Activated B cell treated with CpG ODN at 0.5 μM for 24 hours (primary cell): ENCODE measurements at places on chromosomes 12 and 14. TPM values are rescaled to one million over a fixed set of nuclear protein-coding genes. Genes with fewer than 3 reads are reported as not detected.

DNA sequence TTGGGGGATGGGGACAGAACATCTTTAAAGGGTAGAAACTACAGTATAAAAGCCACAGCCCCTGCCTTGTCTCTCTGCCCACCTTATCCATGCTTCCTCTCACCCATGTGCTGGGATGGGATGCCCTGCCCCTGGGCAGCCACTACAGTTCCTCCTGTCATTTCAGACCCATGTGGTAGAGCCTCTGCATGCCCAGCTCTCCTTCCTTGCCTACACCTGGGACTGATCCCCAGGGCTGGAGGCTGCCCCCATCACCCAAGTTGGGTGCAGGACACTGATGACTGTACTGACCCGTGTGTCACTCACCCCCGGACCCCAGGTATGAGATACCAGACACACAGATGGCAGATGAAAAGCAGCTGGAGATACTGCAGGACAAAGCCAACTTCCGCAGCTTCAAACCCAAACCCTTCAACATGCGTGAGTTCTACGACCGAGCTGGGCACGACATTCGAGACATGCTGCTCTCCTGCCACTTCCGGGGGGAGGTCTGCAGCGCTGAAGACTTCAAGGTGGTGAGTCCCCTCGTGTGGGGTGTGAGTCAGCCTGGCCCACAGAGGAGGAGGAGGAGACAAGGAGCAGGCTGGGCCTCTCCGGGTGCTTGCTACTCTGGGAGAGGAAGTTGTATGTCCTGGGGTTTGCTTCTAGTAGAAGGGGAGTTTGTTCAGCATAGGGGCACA is 2.2 kb downstream of the ASIC1 start:
- DNase-seq: no peak

DNA sequence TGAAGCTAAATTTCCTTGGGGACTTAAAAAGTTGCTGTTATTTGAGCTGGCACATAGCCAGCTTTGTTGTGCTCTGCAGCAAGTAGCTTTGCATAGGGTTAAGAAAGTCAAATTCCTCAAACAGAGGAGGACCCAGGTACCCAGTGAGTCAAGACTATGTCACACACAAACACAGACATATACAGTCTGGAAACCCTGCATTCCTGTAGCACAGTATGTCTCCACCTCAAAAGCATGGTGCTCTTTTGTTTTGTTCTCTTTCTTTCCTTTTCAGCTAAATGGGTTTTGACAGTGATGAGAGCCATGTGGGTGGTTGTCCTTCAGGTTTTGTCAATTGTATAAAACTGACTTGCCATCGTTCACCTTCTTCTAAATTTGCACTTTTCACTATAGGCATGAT is 179.6 kb upstream of the DIO2 start:
- no peak for DNase-seq

DNA sequence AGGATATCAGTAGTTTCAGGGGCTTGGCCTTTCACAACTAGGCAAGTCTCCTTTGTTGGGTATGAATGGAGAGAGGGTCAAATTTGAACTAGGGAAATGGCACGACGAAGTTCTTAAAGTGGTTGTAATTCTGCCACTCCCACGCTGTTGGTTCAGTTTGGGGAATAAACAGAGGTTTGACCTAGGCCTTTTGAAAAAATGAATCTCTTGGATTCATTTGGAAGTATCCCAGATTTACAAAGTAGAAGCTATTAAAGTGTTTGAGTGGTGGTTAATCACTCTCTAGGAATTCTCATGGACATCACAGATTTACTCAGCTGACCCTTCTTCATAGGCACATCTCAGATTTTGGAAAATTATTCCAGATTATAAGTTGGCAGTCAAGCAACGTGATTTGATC is 14.8 kb downstream of the BATF start:
- no peak for DNase-seq

DNA sequence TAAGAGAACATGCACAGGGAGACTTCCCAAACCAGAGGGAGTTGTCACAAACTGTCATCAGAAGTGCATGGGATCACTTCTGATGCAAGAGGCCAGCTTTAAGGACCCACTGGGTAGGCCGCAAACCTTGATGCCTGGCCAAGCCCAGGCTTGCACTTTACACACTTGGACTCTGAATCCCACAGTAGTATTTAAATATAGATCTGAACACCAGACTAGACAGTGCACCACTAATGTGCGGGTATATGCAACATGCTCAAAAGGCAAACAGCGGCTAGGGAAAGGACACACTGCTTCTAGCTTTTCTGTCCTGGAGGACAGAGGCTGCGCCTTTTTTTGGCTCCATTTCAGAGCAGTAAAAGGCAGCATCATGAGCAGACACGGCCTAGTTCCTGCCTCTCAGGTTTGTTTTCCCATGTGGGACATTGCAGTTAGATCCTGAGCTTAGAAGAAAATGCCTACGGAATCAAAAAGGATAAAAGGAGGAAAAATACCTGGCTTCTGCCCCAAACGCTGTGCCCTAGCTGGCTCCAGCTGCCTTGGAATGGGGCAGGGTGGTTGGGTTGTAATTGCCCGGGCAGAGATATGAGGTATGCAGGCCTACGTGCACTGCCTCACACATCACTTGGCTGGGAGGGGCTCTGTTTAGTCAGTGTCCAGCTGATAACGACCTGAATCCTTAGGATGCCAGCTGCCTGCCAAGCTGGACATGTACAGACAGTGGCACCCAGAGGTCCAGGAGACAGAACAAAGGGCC is 84.5 kb upstream of the EGLN3 start:
- no peak for DNase-seq

Gene STYK1
- total RNA-seq: not detected in 2 replicates

Gene RD3L
- total RNA-seq: not detected in 2 replicates

Gene CARMIL3
- total RNA-seq: 3.5 and 3.9 TPM in 2 replicates
